Liver (tissue), 10 donors: ENCODE measurements at places on chromosomes 6 and 20. TPM values are rescaled to one million over a fixed set of nuclear protein-coding genes. Genes with fewer than 3 reads are reported as not detected.

Gene ENPP5
- 0.59 TPM for total RNA-seq

Gene GNMT
- 140 TPM for total RNA-seq

Gene MCHR2
- not detected for total RNA-seq

Gene MTFR2
- total RNA-seq, result 0.08 TPM
